ENCODE measurements at places on chromosomes 11 and 22. TPM values are rescaled to one million over a fixed set of nuclear protein-coding genes. Genes with fewer than 3 reads are reported as not detected.
A peak's percentile ranks its signal among the peaks of the same experiment; 100 is the strongest.

DNA sequence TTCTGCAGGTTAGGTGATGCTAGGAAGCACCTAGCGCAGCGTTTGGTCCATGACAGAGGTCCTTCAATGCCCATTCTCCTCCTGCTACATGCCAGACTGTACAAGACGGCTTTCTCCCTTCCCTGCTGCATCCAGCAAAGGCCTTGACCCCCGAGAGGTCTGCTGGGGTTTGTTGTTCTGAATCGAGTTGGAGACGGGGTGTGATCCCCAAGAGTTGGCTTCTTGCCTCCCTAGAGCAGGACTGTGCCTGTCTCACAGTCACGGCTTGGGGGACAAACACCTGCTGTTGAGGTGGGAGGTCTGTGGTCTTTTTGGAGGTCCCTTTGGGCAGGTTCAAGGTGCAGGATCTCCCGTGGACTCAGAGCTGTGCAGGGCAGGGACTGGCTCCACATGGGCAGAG, 352.3 kb upstream of the B3GAT1 start:
- DNase-seq, result no peak

DNA sequence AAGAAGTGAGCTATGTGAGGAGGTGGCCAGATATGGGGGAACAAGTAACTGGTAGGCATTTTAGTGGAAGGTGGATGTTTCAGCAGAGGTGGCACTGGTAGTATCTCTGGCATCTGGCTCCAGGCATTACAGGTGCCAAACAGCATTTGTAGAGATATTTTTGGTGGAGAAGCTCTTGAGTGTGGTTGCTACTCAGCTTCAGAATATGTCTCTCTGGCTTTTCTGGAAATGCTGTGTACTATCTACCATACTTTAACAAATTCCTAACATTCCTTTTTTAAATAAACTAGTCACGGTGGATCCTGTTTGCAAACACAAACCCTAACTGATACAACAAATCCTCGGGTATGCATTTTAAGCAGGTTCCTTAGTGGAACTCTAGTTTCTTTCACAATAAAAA, 128.0 kb downstream of the BARX2 start:
- DNase-seq, result no peak

DNA sequence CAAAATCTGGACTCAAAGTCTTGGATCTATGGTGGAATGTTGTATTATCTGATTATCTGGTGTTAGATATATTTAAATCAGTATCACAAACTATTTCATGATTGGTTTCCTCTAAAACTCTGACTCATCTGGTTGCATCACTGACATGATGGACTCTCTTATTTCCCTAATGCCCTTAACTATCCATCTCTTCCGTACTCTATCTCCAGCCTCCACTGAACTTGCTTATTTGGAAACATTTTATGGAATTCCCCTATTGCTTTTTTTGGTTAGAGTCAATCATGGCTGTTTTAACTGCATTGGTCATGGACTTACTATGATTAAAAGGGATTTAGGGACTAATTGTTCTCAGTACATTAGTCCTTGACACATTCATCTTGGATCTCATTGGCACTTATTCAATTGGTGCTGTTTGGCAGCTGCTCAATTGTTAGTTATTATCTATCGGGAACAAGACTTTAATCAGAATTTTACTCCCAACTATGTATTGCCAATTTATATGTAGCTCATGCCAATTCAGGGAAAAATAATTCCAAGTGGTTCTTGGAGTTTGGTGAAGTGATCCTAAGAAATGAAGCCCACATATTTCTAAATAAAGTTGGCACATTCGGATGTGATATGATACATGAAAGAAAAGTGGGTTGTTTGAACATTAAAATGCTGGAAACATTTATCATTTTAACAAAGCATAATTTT, 942.0 kb upstream of the CCDC90B start:
- no peak for DNase-seq

DNA sequence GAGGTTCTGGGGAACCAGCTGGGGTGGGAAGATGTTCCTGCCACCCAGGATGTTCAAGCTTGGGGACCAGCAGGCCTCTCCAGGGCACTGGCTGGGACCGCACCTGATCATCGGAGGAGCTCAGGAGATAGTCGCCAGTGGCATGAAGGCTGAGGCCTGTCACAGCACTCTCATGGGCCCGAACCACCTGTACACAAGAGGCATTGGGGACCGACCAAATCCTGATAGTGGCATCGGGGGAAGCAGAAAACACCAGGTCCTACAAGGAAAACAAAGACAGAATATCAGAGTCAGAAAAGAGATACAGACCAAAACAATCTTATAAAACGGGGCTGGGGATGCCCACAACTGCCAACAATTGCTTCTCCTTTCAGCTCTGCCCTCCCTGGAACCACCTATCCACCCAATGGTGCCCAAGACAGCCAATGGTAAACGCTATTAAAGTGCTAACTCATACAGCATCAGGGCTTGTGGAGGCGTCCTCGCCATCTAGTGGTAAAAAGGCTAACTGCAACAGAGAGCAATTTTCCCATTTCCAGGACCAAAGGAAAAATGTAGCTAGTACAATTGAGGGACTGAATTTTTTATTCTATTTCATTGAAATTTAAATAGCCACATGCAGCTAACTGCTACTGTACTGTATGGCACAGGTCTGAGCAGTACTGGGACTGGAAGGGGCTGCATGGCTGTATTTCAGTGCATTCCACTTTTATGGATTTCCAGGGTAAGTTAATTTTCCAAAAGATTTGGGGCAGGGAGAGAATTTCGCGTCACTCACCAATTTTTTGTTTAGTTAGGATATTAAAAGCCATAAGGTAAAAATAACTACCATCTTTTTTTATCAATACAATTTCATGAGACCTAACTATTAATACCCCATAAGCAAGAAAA, 7.1 kb downstream of the PRPF19 start:
- peak; percentile 59 for DNase-seq

GRCh38 chr11:47791774-47792430, 24.8 kb upstream of the FNBP4 start:
- DNase-seq, result no peak

DNA sequence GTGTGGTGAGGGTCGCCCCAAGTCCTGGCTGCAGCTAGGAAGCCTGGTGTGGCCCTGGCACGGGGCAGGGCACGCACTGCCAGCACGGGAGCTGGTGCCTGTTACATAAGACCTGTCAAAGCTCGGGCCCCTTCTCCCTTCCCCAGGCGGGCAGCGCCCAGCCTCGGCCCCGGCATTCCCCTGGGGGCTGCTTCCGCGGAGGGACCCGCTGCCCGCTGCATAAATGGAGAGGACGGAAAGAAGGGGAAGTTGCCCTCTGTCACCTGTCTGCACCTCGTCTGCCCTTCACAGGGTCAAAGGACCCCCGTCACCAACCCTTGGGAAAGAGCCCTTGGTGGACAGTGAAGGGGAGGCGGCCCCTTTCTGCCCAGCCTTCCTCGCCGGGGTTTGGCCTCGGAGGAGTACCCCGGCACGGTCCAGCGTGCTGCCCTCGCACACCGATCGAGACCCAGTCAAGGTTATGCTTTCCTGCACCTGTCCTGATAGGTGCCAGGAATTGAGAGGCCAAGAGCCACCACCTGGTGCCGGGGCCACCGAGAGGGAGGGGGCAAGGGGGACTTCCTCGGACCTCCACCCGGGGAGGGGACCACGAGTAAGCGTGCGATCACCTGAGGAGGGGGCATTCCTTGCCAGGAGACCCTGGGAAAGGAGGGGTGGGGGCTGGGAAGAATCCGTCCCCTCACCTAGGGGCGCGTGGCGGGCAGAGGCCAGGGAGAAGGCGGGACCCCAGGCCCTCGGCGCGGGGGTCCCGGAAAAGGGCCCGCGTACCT, 16.8 kb upstream of the MFRP start:
- no peak for DNase-seq

DNA sequence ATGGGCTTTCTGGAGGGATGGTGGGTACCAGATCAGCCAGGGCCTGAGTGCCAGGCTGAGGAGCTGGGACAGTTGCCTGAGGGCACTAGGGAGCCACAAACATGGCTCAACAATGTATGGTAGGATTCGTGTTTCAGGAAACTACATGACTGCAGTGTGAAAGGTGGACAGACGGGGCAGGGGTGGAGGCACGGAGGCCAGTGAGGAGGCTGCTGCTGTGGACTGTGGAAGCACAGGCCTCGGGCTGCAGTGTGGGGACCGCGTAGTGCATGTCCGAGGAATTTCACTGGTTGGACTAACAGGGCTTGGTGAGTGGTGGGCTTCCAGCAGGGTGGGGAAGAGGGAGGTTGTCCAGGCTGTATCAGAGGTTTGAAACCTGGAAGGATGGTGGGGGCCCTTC, 7.8 kb downstream of the P2RY2 start:
- DNase-seq, result no peak

DNA sequence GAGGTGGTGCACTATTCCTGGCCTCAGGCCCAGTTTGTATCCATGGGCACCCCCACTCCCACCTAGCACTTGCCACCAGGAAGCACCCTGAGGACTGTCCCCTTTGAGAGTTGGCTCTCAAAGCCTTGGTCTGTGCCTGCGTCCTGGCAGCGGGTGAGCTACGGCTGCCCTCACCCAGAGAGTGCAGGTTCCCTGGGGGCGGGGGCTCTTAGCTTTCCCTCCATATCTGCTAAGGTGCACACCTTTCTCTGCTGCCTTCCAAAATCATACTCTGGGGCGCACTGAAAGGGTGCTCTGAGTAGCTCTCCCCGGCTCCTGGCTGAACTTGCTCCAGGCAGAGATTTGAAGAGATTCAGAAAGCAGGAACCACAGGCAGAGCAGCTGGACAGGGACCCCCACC, 7.1 kb downstream of the KCNQ1 start:
- DNase-seq, result no peak

GRCh38 chr11:117456027-117456720, 128.5 kb downstream of the CEP164 start:
- DNase-seq, result no peak

DNA sequence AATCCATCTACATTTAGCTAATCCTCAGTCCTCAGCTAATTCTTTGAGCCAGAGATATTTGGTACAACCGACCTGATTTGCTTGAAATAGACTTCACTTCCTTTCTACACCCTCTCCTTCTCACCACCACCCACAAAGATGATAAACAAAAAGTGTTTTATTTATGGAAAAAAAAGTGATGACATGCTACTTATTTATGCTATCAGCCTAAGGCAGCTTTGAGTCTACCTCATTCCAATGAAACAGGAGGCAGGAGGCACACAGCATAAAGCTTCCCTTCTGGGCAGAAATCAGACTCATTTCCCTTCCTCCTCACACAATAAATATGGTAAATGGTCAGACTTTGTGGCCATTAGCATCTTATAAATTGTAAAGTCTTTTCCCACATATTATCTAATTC, 325.7 kb downstream of the SOX6 start:
- no peak for DNase-seq

GRCh38 chr11:103812680-103813079, 223.8 kb upstream of the DDI1 start:
- DNase-seq, result no peak

DNA sequence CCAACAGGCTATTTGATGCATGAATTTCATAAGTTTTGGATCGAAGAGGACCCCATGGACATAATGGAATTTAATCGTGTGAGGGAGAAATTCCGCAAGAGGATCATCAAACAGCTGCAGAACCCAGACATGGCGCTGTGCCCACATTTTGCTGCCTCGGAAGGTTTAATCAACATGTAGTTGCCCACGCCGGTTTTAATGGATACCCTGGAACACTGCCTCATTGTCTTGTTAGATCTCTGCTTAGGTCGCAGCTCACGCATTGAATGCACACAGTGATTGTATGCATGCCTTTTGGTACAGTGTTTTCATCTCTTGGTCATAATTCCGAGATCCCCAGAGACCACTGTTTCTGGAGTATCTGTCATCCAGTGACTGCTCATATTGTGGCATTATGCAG, 46.8 kb downstream of the SLN start:
- no peak for DNase-seq

The ARHGAP8 gene
- 0.61 TPM for total RNA-seq

The HBE1 gene
- total RNA-seq, result 0.56 TPM

The ZNF215 gene
- 11.2 TPM for total RNA-seq

The MYO7A gene
- 2.1 TPM for total RNA-seq

The TRIM22 gene
- 3.1 TPM for total RNA-seq

Data from neural crest cell (in vitro differentiated cells).